ENCODE measurements at places on chromosomes 12 and 14. TPM values are rescaled to one million over a fixed set of nuclear protein-coding genes. Genes with fewer than 3 reads are reported as not detected.

Gene VSIG10
- 7.5 TPM for total RNA-seq

Gene HOXC4
- total RNA-seq = 1.1 TPM

Gene OR4N2
- total RNA-seq = not detected

Gene ADAM20
- 0.18 TPM for total RNA-seq

Gene KLHL28
- total RNA-seq = 13.9 TPM

Gene DAO
- not detected for total RNA-seq

Gene C14orf39
- not detected for total RNA-seq

Gene PPM1H
- not detected for total RNA-seq

Gene HVCN1
- 28.6 TPM for total RNA-seq

Gene GARIN6
- total RNA-seq = not detected

Gene ITGB7
- 500 TPM for total RNA-seq

Gene PPFIA2
- not detected for total RNA-seq

Gene TMEM229B
- total RNA-seq = 9.9 TPM

Gene GPR135
- 1.8 TPM for total RNA-seq

Gene IAPP
- not detected for total RNA-seq

Gene SLC22A17
- 0.94 TPM for total RNA-seq

Gene ABCB9
- total RNA-seq = 5.9 TPM

Gene LIN7A
- not detected for total RNA-seq

Gene MSRB3
- not detected for total RNA-seq

Gene CBLN3
- total RNA-seq = 1.1 TPM

Gene KRT85
- not detected for total RNA-seq

Gene DIO3
- total RNA-seq = not detected

Gene GUCY2C
- total RNA-seq = not detected

Gene TMCC3
- total RNA-seq = 0.18 TPM
